ENCODE measurements at places on chromosomes 4 and X.
A peak's percentile ranks its signal among the peaks of the same experiment; 100 is the strongest.

GRCh38 chr4:164779811-164780216, 25.9 kb downstream of the SMIM31 start:
- DNase-seq = peak; percentile 72

DNA sequence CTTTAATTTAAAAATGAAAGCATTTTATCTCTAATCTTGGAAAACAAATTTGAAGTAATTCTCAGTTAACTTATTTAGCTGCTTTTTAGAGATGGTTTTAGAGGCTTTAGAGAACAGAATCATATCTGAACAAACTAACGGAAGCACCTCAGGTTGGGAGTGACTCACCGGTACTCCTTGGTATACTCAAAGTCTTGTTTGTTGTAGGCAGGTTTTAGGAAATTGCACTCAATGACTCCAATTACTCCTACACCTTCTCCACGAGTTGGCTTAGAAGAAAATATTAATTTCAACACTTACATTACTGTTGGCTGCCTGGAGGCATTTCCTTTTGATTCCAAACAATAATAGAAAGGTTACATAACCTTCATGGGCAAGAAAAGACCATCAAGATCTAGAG, 23.6 kb downstream of the MORC4 start:
- DNase-seq = no peak

- DNase-seq = no peak
Measured at GRCh38 chr4:147289181-147289580, 191.7 kb upstream of the EDNRA start.

GRCh38 chr4:76235915-76236314, 15.6 kb upstream of the FAM47E start:
- DNase-seq = no peak

DNA sequence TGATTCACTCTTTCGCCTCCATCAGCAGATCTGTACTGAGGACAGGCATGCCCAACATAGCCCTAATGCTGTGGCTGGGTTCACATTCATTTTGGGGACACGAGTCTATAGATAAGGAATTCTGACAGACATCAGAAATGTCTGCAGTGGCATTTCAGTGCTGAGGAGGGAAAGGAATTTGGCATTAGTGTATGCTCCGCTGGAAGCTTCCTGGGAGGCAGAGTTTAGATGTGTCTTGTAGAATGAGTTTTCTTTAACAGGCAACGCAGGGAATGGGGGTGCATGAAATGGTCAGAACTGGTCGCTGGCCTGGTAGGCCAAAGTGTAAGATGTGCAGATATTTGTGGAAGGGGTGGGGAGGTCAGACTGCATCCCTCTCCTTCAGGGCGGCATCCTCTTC, 43.5 kb upstream of the ZNF518B start:
- no peak for DNase-seq

- no peak for DNase-seq
Measured at GRCh38 chrX:71565474-71566041, 12.7 kb upstream of the GCNA start.

- no peak for DNase-seq
Measured at GRCh38 chrX:21853578-21853977, 2.2 kb upstream of the YY2 start.

DNA sequence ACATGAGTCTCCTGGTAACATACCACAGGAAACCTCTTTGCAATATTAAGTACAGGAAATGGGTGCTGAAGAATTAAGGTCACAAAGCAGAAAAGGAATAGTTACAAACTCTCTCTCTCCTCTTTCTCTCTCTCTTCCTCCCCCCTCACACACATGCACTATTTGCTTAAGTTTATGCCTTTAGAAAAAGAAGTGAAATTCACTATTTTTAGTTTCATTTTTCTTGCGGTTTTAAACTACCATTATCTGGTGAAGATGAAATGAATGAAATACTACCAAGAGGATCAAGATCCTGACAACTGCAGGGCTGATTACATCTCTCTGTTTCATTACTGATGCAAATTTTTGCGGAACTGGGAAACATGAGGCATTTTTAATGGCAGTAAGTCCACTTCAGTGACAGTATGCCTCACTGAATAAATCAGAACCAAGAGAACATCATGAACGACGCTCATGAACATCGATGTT, 64.3 kb upstream of the FTHL17 start:
- DNase-seq = no peak

DNA sequence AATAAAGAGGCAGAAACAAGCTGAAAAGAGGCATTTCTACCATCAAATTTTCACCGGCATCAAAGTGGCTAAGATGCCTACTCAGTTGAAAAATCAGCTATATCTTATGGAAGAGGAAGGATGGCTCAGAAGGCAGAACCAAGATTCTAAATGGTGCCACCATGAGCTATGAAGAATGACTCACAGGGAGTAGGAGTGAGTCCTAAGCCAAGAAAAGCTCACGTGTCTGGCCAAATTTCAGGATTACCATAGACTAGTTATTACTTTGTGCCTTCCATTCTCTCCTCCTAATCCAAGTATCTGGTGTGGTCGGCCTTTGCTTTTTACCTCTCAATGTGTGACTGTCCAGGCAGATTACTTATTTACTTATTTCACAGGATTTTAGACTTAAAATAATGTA, 54.8 kb downstream of the BMP3 start:
- no peak for DNase-seq

- no peak for DNase-seq
Measured at GRCh38 chr4:48801016-48801715, 21.1 kb upstream of the FRYL start.

DNA sequence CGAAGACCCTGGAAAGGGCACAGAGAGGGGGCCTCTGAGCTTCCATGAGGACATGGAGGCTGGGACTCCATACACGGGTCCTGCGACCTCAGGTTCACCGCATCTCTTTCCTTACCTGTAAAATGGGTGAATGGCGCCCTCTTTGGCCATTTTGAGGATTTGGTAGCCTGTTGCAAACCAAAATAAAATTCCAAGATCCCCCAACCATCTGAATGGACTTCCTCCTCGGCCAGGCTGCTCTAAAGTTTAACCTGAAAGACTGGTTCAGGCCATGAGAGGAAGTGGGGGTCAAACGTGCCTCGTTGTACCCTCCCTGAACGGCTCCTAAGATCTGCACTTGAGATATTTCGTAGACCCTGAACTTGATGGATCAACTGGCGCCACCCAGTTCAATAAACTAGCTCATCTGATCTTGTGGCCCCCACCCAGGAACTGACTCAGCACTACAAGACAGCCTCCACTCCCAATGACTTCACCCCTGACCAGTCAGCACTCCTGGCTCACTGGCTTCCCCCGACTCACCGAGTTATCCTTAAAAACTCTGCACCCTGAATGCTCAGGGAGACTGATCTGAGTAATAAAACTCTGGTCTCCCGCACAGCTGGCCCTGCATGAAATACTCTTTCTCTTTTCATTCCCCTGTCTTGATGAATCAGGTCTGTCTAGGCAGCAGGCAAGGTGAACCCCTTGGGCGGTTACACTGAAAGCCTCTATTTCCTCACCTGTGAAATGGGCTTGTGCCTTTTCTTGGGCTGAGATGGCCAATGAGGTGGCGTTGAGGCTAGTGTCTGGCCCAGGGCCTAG, 32.9 kb upstream of the GPR78 start:
- peak; percentile 86 for DNase-seq

DNA sequence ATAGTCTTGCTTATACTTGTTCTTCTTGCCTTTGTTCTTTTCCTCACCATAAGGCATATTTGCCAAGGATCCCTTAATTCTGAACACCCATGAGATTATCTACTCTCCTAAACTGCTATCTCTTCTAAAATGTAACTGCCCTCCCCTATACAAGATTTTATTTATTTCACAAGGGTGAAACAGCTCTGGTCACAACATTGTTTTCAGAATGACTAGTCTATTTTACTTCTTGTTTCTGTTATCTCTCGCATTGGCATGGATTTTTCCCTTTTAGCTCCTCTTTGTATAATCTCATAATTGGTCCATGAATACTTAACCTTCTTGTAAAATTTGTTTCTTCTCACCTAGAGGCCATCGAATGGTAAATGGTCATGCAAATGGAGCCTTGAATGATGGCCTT, 17.2 kb upstream of the COL25A1 start:
- DNase-seq = no peak

DNA sequence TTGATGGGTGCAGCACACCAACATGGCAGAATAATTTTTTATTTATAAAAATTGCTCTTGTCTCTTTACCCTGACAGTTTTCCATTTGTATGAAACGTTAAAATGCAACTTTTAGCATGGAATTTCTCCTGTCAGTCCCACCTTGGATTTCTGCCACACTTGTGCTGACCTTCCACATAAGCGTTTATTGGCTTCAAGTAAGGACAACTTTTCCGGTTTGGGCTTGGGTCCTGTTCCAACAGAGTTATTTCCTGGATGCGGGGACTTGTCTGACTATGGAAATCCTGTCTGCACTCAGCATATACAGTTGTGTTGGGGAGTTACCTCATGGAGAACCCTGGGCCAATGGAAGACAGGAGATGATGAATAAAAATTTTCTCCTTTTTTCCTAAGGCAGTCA, 294.7 kb downstream of the NAF1 start:
- no peak for DNase-seq

DNA sequence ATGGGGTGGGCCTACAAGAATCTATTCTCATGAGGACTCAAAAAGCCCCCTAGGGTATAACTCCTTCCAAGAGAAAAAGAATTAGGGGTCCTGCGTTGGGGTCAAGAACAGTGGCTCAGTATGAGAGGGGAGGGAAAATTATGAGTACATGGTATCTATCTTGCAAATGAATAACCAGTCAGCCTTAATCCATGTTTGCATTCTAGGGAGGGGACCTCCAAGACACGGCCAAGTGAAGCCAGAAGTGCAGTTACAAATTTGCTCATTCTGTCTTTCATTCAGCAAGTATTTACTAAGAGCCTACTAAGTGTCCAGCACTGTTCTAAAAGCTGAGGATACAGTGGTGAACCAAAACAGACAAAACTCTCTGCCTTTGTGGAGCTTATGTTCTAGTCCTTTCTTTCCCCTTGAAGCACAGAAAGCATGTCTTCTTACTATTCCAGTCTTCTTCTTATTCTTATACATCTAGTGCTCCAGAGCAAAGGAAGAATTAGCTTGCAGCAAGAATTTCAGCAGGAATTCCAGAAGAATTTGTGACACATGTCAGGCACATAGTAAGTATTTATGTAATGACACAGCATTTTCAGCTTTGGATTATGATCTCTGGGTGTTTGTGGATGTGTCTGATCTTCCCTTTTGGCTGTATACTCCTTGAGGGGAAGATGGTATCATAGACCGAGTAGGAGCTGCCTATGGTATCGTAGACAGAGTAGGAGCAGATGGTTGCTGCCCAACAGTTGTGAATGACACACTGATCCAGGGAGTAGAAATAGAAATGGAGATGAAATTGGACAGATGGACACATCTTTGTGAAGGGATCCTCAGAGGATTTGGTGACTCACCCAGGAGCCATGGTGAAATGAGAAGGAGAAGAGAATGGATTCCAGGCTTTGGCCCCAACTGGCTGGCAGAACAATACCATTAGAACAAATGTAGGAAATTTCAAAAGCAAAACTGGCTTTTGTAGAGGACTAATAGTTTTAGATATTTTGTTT, 75.9 kb downstream of the COQ2 start:
- no peak for DNase-seq

DNA sequence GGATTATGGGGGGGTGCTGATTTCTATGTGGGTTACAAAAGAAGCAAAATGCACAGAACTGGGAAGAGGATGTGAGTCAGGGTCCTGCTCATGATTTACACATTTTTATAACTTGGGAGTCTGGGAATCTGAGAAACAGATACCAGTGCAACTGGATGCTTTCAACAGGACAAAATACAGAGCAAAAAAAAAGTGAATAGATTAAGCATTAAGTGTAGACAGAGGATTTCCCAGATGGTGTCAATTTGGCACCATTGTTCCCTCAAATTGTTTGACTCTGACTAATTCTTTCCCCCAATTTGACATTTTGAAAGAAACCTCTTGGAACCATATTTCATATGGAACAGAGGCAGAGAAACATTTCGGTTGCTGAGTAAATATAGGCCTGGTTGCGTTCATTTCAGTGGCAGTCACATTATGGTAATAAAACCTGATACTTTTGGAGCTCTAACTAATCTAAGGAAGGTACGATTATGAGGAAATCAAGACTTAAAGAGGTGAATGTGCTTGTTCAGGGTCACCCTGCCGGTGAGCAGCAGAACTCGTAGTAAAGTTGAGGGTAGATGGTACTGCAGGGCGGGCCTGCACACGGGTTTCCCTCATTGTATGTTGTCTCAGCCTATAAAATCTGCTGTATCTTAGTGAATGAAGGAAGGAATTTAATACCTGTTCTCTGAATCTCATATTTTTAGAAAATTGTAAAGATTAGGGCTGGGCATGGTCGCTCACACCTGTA, 18.7 kb upstream of the CDKL5 start:
- no peak for DNase-seq

DNA sequence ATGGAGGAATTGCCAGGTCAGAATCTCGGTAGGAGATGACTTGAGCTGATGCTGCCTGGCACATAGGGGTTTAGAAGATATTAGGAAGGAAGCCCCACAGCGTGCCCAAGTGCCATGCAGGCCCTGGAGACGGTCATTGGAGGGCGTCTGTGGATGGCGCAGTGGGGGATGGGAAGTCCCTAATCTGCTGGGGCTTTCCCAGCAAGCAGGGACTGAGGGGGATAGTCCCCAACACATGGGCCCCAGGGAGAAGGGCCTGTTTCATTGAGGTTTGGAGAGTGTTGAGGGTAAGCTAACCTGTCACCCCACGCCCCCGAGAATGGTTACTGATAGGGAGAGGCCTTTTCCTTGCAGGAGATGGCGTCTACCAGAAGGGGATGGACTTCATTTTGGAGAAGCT, 7.8 kb downstream of the TAFAZZIN start:
- DNase-seq = no peak

DNA sequence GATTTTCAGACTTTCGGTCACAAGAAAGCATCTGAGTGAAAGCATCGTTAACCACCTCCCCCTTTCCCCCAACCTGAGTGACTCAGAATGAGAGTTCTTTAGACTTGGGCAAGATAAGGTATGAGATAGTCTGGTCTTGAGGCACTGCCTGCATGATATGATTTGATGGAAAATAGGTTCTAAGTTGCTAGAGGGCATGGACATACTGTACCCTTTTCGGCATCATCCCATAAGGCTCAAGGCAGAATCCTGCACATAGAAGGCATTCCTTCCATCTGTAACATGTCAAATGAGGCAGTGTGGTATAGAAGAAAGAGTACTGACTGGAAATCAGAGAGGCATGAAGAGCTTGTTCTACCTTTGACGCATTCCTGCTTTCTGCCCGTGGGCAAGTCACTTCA, 16.8 kb upstream of the AMOT start:
- DNase-seq = no peak

- DNase-seq = no peak
Measured at GRCh38 chr4:6912441-6912840, 2.8 kb downstream of the TBC1D14 start.

DNA sequence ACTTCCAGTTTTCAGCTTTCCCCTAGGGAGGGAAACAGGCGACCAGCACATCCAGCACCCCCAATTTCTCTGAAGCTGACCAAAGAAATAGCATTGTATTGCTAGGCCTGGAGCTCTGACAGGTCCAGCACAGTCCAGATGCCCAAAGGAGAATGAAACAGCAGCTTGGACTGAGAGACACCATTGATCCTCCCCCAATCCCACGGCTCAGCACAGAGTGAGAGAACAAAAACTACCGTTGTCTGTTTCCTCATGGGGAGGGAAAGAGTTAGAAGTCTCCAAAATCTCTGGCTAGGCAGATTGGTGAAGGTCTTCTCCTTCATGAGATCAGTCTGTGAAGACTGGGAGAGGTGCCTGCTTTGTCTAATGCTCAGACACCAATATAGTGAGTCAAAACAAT, 8.6 kb downstream of the TCEAL7 start:
- no peak for DNase-seq

GRCh38 chr4:8181119-8181518, 18.0 kb upstream of the SH3TC1 start:
- no peak for DNase-seq

GRCh38 chrX:126164226-126164625, 1.9 kb downstream of the DCAF12L2 start:
- DNase-seq = no peak

- DNase-seq = no peak
Measured at GRCh38 chr4:23279377-23279986, 586.7 kb downstream of the GBA3 start.
